ENCODE measurements at places on chromosomes 7 and 10.
A peak's percentile ranks its signal among the peaks of the same experiment; 100 is the strongest.

- no peak for DNase-seq
Measured at GRCh38 chr7:115273139-115273772, 351.4 kb downstream of the MDFIC start.

GRCh38 chr10:101441541-101442455 lies 87.8 kb downstream of the BTRC start:
- peak; percentile 73 for DNase-seq

- DNase-seq, result peak; percentile 76
Measured at GRCh38 chr10:29955329-29955935, 104.0 kb downstream of the JCAD start.

DNA sequence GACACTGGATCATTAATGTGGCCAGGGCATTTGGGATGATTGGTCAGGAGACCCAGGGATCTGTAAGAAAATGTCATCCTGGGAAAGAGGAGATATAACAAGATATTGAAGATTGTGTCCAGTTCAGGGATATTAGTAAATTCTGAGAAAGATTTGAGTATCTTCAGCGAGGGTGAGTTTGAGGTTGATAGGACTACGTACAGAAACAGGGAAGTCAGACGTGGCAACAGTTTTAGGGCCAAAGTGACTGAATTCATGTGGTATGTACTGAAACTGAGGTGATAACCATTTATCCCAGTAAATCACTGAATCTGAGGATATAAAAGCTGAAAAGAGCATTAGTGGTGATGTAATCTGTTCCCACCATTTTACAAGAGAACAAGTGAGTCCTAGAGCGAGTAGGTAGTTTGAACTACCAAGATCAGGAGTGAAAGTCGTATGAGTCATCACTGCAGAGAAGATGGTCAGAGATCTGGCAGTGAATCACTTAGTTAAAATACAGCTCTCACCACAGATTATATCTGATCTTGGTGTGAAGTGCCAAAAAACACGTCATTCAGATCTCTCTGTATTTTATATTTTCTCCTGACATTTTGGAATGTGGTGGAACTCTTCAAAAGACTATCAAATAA lies 220.5 kb downstream of the CDK14 start:
- peak; percentile 85 for DNase-seq

DNA sequence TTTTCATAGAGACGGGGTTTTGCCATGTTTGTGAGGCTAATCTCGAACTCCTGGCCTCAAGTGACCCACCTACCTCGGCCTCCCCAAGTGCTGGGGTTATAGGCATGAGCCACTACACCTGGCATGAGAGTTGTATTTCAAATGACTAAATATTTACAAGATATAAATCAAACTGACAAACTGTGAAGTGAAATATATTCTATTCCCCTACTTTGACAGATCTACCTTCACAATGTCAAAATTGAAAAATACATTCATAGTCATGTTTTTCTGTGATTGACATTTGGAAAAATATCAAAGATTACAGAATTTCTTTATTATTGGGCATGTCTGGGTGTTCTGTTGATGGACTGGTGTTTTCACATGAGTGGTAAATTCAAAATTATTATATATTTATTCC lies 16.4 kb upstream of the SNX10 start:
- no peak for DNase-seq

GRCh38 chr10:22429981-22430421 lies 84.7 kb downstream of the SPAG6 start:
- DNase-seq, result no peak

DNA sequence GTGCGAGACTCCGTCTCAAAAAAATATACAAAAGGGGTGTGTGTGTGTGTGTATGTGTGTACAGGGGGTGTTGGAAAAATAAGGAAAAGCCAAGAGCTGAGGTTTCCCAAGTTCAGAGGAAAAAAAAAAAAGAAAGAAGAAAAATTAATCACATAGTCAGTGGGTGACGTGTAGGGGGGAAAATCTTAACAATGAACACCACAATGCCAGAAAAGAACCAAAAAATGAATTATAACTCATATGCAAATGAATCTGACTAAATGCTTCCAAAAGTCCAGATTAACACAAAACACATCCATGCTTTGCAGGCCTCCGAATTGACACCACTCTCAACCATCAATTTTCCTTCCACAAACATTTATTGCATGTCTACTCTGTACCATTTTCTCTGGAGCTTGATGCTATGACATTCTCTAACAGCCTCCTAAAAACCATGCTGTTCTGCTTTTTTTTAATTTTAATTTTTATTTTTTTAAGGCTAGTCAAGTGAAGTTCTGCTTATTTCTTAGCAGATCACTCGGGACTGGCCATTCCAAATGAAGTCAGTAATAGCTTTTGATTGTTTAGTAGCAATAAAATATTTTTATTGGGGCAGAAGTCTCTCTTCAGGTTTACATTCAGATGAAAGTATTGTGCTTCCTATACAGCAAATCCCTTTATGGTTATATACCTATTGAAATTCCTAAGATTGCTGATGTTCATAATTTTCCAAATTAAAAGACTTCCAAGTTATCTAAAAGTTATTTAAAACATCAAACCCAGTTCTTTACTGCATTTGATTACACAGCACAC lies 133.8 kb downstream of the CNOT4 start:
- no peak for DNase-seq

DNA sequence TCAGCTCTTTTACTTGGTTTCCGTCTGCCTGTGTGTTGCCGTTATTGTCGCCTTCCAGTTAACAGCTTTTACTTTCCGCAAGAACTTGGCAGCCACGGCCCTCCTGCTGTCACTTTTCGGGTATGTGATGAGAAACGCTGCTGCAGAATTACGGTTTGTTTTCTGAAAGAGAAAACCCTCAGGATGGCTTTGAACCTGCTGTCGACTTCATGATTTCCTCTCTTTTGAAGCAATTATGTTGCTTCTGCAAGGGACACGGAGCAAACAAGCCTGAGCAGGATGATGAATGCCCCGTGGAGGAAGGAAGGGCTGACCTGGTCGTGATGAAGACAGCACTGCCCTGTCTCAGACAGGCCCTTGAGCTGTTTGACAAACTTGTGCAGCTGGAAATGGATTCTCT lies 339.8 kb downstream of the ABCA13 start:
- DNase-seq, result peak; percentile 23

DNA sequence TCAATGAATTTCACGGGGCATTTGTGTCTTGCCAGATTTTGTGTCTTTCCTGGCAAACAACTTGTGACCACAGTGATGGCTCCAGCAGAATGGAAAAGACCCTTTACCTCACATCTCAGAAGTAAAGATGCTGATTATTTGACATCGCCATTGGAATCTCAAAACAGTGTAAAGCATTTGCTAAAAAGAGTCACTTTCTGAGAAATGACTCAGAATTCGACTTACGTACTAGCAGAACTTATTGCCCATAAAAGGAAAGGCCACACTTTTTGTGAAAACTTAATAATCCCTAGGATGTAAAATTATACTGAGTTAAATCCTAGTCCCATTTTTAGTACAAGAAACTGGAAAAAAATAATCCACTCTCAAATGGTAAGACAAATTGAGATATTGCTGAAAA lies 35.9 kb upstream of the PRKCQ start:
- DNase-seq, result no peak
